ENCODE measurements at places on chromosomes 2 and 18.

GRCh38 chr2:127118467-127118866 is 11.5 kb upstream of the BIN1 start:
- no peak for DNase-seq

DNA sequence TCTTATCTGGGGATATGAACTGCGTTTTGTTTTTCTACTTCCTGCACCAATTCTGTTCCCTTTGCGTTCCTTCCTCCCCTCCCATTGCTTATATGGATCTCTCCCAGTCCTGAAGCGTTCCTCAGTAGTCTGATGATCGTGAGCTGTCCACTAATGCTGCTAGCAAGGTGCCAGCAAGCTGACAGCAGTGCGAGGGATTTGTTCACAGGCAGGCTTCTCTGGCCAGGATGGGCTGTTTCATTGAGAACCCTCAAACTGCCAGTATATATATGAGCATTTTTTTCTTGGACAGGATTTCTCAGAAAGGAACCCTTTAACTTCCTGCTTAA is 40.1 kb downstream of the GTF3C3 start:
- DNase-seq = no peak

GRCh38 chr18:50093366-50094064 is 101.4 kb downstream of the MYO5B start:
- DNase-seq = no peak

- DNase-seq = no peak
Observed at GRCh38 chr2:25313711-25314513, 27.8 kb downstream of the DNMT3A start.

GRCh38 chr2:219160186-219161017 is at the start of gene NHEJ1:
TSS of gene NHEJ1 (minus strand) at chr2:219160815. CDS start at chr2:219158362, 2,453 bp downstream.
- DNase-seq = peak; percentile 99

GRCh38 chr2:205948883-205949282 is 137.1 kb downstream of the INO80D start:
- DNase-seq = no peak

DNA sequence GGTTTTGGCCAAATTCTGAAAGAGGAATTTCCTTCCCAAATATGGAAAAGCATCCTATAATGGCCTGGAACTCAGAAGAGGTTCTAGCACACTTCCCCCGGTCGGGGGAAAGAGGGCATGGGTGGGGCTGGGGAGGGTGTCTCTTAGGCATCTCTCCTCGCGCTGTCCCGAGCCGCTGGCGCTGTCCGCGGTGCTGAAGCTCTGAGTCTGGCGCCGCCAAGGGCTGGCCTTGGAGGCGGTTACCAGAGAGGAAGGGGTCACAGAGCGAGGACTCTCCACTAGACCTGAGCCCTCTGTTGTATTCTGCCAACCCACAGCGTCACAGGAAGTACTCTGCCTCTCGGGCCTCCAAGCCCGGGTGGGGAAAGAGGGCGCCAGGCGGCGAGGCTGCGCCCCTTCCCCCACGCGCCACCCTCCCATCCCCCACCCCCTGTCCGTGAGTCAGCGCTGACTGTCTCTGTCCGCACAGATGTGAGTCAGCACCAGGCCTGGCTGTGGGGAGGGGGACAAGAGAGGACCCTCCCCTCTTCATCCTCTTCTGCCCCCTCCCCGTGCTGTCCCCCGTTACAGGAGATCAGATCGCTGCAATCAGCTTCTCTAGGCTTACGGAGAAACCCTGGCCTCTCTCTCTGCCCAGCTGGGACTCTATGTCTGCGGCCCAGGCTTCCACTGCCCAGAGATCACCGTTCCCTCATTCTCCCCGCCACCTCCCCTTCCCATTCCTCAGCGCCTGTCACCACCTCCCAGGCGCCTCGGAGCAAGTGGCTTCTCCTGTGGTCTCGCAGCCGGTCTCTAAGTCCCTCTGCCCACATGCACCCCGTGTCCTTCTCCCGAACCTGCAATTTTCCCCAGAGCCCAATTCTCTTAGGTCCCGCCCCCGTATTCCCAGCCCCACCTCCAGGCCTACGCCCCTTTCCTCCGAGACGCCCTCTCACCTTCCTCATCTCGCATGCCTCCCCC is 779 bp downstream of the PTPRN start:
- DNase-seq = peak; percentile 94

GRCh38 chr2:149924028-149924427 is 336.5 kb upstream of the MMADHC start:
- DNase-seq = no peak

- DNase-seq = peak; percentile 36
Observed at GRCh38 chr18:23283916-23284430, 148.7 kb downstream of the CABLES1 start.

DNA sequence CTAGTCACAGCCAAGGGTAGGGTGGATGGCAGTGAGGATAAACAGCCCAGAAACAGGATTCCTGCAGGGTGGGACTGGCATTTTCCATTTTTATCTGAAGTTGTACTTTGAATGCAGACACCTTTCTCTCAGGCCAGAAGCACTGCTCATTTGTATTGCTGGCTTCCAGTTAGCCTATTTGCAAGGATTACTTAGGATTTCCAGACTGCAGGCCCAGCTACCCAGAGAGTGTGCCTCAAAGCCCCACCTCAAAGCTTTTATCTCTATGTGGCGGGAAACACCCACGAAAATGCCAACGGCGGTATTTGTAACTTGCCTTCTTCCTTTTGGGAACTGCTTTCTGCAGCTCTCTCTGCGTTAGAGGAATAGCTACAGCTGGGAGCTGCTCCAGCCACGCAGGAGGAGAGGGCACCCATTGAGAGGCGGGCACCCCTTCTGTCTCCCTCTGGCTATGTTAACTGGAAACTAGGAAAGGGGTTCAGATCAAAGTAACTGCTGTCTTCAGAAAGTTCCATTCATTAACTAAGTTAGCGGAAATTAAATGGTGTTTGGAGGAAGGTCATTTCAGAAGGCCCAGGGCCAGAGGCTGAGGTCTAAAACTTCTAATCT is 144.9 kb downstream of the TGIF1 start:
- no peak for DNase-seq

DNA sequence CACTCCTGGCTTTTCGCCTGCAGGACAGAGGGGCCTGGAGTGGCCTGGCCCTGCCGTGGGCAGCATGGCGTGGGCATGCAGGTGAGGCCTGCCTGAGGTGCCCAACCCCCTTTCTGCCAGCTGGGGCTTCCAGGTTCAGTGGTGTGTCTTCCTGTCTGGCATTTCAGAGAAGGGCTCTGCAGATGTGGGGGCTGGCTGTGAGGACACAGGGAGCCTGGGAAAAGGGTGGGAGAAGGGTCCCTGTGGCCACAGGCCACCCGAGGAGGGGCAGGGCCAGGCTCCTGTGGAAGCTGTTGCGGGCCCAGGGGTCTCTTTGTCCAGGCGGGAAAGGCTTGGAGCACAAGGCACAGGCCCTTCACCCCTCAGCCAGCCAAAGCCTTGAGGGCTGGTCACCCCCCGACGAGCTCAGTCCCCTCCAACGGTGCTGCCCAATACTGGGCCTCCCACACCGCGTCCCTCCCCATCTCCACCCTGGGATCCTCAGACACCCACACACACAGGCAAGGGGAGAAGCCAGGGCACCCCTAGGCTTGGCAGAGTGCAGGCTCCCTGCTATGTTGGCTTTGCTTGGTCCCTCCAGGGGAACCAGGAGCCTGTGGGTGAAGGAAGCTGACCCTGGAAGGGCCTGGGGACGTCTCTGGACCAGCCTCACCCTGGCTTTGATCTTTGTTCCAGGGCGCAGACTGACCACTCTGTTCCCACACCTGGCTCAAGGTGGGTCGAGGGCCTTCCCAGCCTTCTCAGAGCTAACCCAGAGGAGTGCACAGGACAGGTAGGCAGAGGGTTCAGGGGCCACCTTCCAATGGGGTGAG is 3.7 kb upstream of the AQP12A start:
- no peak for DNase-seq

DNA sequence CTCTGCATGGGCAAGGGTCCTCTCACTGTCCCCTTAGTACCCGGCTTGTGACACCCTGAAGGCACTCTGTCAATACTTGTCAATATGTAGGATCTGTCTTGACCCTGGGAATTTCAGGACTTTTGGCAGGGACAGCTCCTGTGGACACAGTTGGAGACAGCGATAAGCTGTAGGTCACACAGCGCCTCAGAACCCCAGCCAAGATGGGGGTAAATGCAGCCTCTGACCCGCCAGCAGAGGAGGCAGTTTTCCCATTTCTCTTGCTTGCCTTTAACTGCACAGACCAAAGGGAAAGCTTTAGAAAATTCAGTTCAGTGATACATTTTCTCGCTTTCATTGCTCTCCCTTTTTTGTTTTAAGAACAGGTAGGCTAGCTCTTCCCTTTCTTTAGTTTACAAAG is 54.8 kb upstream of the KLHL29 start:
- peak; percentile 79 for DNase-seq

- no peak for DNase-seq
Observed at GRCh38 chr2:223100061-223100511, 48.1 kb downstream of the KCNE4 start.

DNA sequence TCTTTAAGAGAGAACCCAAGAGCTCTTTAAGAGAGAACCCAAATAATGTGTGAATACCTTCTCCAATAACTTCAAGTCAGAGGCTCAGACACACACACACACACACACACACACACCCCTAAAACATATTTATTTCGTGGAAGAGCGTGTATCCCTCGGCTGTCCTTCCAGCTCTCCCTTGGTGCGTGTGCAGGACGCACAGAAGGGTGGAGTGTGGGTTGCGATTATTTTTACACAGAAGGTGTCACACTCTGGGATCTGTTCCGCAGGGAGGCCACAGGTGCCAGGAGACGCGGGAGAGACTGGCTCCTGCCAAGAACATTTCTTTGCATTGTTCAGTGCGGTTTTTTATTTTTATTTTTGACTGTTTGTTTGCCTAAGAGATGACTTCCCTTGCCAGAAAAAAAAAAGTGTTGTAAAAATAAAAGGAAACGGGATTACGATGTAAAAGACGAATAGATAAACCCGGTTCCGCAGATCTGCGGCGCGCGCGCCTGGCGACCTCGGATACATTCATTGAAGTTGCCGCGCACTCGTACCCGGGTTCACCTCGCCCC is 47.3 kb upstream of the ATP6V1B1 start:
- no peak for DNase-seq

- DNase-seq = no peak
Observed at GRCh38 chr2:16043192-16043591, 102.8 kb downstream of the MYCN start.

GRCh38 chr2:134677856-134678756 is 40.7 kb downstream of the TMEM163 start:
- no peak for DNase-seq
